ENCODE measurements at places on chromosomes 7 and 10.
A peak's percentile ranks its signal among the peaks of the same experiment; 100 is the strongest.

DNA sequence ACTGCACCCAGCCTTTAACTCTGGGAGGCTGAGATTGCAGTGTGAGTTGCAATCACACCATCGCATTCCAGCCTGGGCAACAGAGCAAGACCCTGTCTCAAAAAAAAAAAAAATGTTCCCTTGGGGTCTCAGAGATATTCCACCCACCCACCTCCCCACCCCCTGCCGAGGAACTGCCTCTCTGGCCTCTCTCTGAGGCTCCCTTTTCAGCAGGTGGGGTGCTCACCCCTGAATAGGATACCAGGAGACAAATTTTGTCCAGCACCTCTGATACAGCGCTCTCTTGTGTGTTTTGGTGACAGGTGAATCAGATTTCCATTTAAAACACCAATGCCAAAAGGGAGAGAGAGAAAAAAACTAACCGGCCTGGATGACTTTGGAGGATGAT, 92.6 kb upstream of the KIF5B start:
- no peak for DNase-seq

DNA sequence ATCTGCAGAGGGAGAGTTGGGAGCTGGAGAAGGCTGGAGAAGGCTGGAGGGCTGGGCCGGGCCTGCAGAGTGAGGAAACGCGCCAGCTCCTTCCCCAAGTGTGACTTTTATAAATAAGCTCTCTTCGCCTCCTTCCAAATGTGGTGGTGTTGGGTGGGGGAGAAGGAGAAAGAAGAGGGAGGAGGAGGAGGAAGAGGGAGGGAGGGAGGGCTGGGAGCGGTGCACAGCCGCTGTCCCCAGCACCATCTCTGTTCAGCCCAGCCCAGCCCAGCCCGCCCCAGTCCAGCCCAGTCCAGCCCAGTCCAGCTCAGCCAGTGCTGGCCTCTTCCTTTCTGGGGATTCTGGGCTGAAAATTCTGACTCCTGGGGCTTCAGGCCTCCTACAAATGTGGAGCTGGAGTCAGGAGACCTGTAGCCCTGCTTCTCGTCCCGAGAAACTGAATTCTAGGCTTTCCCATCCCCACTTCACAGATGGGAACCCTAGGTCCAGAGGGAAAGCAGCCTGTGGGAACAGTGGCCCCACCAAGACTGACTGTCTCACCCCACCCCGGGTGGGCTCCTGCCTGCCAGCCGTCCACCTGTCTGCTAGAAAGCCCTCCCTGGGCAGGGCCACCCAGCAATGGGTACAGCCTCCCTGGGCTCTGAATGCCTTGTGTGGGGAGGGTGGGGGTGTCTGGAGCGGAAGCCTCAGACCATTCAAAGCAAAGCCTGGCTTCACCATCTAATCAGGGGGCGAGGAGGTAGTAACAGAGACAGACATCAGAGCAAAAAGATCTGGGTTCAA, 2.3 kb downstream of the STX1A start:
- DNase-seq: no peak

DNA sequence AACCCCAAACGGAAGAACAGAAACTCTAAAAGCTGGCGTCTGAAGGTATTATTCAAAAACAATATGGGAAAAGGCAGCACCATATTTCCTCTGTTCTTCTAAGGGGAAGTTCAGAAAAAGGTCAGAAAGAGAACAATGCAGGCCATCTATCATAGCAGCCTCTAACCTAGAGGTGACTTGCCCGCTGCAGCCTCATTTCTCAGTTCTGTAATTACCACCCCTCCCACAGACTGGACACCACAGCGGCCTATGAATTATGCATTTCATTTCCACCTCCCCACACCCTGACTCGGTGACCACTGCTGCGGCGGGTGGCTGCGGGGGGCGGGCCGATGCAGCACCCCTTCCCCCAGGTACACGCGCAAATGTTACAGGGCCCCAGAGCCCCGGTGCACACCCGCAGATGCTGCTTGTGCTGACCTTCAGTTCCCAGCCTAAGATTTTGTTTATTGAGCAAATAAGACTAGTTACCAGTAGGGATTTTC, 125.5 kb downstream of the CLEC2L start:
- DNase-seq: peak; percentile 75

DNA sequence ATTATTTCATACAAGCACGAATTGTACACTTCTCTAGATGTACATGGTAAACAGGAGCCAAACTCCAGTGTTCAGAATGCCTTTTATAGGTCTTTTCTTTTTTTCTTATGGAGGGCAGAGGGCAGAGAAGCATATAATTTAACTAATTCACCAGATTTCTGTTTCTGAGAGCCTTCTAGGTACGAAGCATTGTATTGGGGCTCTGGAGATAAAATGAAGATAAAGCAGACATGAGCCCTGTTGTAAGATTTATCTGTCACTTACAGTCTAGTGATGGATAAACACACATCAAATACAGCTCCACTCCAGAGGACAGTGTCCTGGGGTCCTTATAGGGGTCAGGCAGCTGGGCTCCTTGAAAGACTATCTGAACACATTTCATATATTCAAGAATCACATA, 265.5 kb downstream of the SKAP2 start:
- no peak for DNase-seq

DNA sequence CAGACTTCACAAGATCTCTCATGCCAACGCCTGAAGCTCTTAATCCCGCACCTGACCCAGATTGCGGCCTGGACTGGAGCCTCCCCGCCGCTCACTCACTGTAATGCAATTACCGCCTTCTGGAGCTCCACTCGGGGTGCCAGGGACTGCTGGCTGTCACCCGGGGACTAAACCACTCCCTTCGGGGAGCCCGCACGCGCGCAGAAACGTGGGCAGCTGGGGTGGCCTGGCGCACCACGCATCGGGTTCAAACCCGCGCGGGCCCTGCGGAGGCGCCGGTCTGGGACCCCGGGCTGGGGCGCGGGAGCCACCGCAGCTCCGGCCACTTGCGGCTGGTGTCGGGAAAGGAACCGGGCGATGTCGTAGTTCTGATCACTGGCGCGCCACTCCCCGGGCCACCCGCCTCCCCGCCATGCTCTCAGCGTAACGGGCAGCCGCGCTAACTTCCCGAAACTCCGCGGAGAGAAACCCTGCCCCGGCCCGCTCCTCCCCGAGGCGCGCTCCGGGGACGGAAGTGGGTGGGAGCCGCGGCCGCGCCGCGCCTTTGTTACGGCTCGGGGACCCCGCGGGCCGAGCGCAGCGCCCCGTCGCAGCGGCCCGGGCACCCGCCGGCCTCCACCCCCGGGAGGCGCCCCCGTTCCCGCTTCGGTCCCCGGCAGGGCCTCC, 100.3 kb upstream of the SVIL start:
- peak; percentile 75 for DNase-seq

GRCh38 chr7:85456254-85456653, 269.4 kb upstream of the SEMA3D start:
- DNase-seq: no peak

GRCh38 chr7:155847821-155848435, 35.7 kb upstream of the SHH start:
- no peak for DNase-seq

Data from NCI-H1417 (cell line).